ENCODE measurements at places on chromosomes 6 and 20. TPM values are rescaled to one million over a fixed set of nuclear protein-coding genes. Genes with fewer than 3 reads are reported as not detected.

Gene OPN5
- total RNA-seq: not detected

Gene HFE
- 1.1 TPM for total RNA-seq

GRCh38 chr6:30740540-30740870 lies 2.0 kb downstream of the FLOT1 start:
- no peak for DNase-seq

Gene BPIFA1
- total RNA-seq: not detected

Gene FRS3
- 6.7 TPM for total RNA-seq

Measured in occipital lobe (tissue), 3 donors.